ENCODE measurements at places on chromosomes 2 and 18. TPM values are rescaled to one million over a fixed set of nuclear protein-coding genes. Genes with fewer than 3 reads are reported as not detected.

The WNT10A gene
- total RNA-seq = not detected

The HAUS1 gene
- total RNA-seq = 92.4 TPM

The LYG1 gene
- not detected for total RNA-seq

The CTIF gene
- 32.3 TPM for total RNA-seq

The MOCOS gene
- 0.48 TPM for total RNA-seq

The GALR1 gene
- total RNA-seq = not detected

The SCN3A gene
- not detected for total RNA-seq

The GAL3ST2 gene
- total RNA-seq = not detected

The LINC00305 gene
- total RNA-seq = not detected

The ADD2 gene
- total RNA-seq = 1.3 TPM

The DLX2 gene
- not detected for total RNA-seq

The ATP6V1C2 gene
- total RNA-seq = under 0.01 TPM

The DSC2 gene
- total RNA-seq = not detected

The GCKR gene
- total RNA-seq = 3.2 TPM

The VAMP5 gene
- total RNA-seq = 44.1 TPM

Data from vein endothelial cell (primary cell).